ENCODE measurements at places on chromosomes 6 and 20.

GRCh38 chr20:44756011-44756688, 10.5 kb downstream of the KCNK15 start:
- no peaks in the 10 kb centered on the region for H3K4me1 ChIP-seq
- no peak overlapping the region for H3K4me3 ChIP-seq
- H3K36me3 ChIP-seq, result no peaks in the 10 kb centered on the region
- peaks cover 40% of the 10 kb centered on the region for H3K27me3 ChIP-seq
- no peak overlapping the region for H3K27ac ChIP-seq

- H3K27ac ChIP-seq, result no peak overlapping the region
- no peaks in the 10 kb centered on the region for H3K36me3 ChIP-seq
- no peaks in the 10 kb centered on the region for H3K4me1 ChIP-seq
- no peak for DNase-seq
These were observed 12.5 kb upstream of the TREM1 start for GRCh38 chr6:41298785-41299502.

GRCh38 chr6:143107911-143108761, 47.4 kb downstream of the AIG1 start:
- H3K36me3 ChIP-seq, result no peaks in the 10 kb centered on the region
- H3K4me3 ChIP-seq, result no peak overlapping the region
- H3K4me1 ChIP-seq, result peaks cover 11% of the 10 kb centered on the region
- DNase-seq, result no peak
- H3K27ac ChIP-seq, result no peak overlapping the region

DNA sequence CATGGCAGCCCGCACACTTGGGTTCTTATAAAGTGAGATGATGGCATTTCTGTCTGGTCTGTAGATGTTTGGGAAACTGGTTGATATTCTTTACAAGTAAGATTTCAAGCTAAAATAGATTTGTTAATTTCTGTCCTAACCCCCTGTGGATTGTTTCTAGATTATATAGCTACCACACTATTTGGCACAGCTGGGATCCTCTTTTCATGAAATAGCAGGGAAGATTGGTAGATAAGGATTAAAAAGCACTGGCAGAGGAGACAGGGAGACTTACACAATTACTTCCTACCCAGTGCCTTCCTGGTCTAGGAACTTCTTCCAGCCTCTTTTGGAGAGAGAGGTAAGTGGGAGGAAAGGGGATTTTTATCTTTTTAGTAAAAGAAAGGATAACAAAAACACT, 13.2 kb upstream of the ATXN1 start:
- H3K36me3 ChIP-seq, result no peaks in the 10 kb centered on the region
- no peak overlapping the region for H3K4me3 ChIP-seq
- no peak overlapping the region for H3K27ac ChIP-seq
- no peak for DNase-seq
- H3K4me1 ChIP-seq, result peaks cover 9% of the 10 kb centered on the region
- H3K27me3 ChIP-seq, result no peaks in the 10 kb centered on the region

DNA sequence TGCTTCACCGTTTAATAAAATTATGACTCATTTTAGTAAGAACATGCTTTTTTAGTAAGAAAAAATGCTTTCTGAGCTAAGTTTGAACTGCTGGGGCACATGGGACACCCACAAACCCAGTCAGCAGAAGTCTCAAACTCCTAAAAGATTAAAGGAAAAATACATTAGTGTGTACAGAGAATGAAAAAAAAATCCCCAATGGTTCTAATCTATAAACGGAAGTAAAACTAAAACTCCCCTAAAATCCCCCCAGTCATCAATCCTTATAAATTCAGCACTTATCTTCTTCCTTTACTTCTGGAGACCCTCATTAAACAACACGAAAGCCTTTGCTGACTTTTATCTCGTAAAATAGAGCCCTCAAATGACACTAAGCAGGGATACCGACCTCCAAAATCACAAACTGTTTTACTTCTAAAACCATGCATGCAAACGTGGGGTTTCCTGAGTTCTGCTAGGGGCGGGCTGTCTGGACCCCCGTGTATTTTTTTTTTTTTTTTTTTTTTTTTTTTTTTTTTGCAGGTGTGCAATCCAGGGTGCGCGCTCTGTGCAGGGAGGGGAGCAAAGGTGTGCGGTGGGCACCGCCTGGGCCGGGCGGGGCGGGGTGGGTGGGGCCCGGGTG, 1.1 kb upstream of the MYB start:
- H3K4me1 ChIP-seq, result peaks cover 4% of the 10 kb centered on the region
- peaks cover 28% of the 10 kb centered on the region for H3K27me3 ChIP-seq
- no peak overlapping the region for H3K4me3 ChIP-seq
- H3K27ac ChIP-seq, result no peak overlapping the region
- H3K36me3 ChIP-seq, result no peaks in the 10 kb centered on the region
